NCI-H2029 (cell line): ENCODE measurements at places on chromosomes 3 and 15.

DNA sequence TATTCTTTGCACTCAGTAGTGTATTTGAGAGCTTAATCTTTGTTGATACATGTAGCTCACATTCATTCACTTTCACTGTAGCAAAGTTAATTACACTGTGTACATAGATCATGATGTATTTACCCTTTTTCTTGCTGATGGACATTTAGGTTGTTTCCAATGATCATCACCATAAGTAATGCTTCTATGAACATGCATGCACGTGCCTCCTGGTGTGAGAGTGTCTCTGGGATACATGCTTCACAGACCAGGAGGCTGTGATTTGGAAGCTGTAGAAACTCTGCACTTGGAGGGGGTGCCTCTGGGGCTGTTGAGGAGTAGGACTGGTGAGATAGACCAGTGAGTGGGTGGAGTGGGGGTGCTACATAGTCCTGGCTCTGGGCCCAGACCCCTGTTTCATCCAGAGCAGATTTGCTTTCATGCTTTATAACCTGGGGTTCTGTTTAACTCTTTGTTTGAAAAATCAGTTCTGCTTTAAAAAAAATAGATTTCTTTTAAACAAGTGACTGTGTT, 18.2 kb upstream of the SMAD3 start:
- DNase-seq = no peak

DNA sequence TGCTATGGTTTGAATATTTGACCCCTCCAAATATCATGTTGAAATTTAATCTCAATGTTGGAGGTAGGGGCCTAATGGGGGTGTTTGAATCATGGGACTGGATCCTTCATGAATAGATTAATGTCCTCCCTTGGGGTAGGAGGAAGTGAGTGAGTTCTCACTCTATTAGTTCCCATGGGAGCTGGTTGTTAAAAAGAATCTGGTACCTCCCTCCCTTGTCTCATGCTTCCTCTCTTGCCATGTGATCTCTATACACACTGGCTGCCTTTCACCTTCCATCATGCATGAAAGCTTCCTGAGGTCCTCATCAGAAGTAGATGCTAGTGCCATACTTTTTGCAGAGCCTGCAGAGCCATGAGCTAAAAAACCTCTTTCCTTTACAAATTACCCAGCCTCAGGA, 177.7 kb upstream of the MCTP2 start:
- no peak for DNase-seq

GRCh38 chr15:69597061-69597592, 144.5 kb downstream of the RPLP1 start:
- DNase-seq = no peak

- DNase-seq = no peak
Observed at GRCh38 chr3:147937341-147937740, 528.2 kb downstream of the ZIC1 start.

DNA sequence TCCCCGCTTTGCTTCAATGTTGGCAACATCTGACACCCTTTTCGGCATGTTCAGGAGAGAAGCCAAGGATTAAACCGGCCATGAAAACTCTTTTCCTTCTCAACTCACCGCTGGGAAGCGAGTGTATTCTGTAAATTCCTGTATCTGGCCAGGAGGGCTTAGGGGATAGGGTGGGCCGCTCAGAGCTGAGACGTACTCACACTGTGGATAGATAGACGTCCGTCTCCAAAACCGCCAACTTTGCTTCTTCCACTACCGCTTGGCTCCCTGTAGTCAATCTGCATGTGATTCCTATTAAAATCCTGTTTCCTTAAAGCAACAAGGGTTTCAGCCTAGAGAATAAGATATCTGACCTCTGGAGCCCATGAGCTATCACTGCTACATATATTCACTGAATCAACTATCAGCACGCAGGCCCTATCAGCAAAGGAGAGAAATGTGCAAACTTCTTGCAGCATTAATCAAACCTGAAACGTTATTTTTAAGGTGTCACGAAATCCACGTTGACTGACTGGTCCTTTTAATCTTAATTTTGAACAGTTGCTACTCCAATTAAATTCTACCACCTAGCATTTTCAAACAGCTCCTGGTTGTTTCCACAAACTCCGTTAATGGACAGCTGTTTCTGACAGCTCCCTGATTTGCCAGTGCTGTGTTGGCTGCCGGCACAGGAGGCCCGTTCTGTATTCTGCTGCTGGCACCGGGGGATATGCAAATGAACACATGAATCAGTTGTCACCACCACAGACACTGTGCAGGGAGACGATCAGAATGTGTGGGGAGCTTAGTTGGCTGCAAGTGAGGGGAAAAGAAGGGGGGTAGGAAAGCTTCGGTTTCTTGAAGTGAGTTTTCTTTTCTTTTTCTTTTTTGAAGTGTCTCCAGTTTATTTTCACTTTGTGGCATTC, 438.9 kb upstream of the ARRDC4 start:
- DNase-seq = no peak

GRCh38 chr15:40046721-40047414, 7.9 kb upstream of the SRP14 start:
- no peak for DNase-seq

DNA sequence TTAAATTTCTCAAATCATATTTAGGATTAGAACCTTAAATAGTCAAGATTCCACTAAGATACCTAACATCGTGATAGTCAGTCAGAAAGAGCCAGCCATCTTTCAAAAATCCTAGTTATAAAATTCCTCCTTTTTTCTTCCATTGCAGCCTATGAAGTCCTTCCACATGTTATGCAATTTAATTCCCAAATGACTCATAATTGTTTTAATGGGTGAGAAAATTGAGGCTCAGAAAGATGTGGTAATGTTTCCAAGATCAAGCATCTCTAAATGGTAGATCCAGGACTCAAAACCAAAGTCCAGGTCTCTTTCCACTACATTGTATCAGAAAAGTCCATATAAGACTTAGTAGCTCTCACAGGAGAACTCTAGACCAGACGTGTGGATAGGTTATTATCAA, 9.5 kb downstream of the CFAP44 start:
- no peak for DNase-seq

DNA sequence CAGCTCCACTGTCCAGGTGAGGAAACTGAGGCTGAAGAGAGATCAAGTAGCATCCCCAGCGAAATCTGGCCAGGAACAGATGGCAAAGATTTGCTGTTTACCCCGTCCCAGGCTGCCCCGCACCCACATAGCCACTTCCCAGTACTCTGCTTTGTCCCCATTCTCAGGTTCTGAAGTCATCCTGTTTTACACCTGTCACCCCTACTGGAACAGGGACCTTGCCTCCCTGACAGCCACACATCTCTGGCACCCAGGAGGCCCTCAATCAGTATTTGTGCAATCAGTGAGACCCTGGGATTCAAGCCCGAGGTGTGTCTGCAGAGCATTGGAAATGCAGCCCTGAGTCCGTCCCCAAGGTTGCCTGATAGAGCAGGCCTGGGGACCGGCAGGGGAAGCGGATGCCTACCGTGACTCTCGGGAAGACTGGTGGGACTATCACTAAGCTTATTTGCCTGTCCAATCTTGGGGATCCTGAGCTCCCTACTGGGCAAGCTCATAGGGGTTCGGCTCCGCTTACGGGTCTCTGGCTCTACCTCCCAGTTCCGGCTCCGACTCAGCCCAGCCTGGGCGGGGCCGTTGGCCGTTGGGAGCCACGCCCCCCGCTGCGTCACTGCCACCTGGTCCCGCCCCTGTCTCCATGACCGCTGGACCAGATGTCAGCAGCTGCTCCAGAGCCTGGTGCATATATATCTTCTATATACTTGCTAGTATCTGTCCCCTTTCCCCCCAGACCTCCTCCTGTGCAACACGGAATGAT, 17.5 kb upstream of the FANCD2 start:
- peak; percentile 76 for DNase-seq

GRCh38 chr15:19987389-19988048, 554.1 kb downstream of the GOLGA6L6 start:
- DNase-seq = no peak

- DNase-seq = no peak
Observed at GRCh38 chr3:152828075-152828840, 6.7 kb upstream of the P2RY1 start.

DNA sequence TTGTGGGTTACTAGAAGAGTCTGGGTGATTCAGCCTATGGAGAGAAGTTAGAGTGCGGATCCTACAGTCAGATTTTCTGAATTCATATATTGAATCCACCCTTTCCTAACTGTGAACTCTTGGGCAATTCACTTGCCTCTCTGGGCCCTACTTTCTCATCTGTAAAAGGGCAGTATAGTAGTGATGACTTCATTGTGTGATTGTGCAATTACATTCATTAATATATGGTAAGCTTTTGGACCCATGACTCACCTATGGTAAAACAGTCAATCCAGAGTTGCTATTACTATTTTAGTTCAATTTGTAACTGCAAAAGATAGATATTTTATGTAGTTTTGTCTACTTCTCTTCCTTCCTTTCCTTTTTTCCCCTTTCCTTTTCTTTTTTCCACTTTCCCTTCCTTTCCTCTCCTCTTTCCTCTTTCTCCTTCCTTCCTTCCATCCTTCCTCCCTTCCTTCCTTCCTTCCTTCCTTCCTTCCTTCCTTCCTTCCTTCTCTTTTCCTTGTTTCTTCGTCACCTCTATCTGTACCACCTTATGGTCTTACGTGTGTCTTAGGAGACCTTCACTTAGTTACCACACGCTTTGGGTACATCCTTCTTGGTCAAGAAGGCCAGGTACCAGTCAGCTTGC, 37.0 kb downstream of the GMNC start:
- no peak for DNase-seq

DNA sequence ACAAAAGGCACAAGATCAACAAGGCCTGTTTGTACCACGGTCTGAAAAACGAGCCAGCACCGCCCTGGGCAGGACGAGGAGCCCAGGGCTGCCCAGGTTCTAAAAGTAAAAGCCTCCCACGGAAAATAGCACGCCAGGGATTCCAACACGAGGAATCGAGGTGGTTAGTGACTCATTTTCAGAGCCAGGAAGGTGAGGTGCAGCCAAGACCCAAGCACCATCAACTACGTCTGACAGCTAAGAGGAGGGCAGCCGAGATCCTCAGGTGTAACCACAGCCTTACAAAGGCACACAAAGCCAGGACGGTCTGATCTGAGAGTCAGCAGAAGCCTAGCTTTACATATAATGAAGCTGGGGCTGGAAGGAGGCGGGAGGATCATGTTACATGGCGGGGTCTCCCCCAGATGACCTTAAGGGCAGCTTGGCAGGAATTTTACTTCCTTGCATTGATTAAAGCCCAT, 52.5 kb downstream of the ATP10A start:
- DNase-seq = no peak

- DNase-seq = no peak
Observed at GRCh38 chr3:129428007-129428375, 445 bp downstream of the EFCAB12 start.

DNA sequence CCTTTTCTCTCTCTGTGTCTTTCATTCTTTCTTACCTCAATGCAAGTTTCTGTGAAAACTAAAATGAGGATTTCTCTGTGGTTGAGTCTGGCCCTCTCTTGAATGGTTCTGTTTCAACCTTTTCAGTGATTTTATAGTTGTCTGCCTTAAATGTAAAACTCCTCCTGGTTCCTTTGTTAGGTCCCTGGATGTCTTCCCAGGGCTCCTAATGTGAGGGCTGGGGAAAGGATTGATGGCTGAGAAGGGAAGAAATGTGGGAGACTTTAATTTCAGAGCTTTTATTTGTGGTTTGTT, 90.6 kb upstream of the GRM7 start:
- no peak for DNase-seq

DNA sequence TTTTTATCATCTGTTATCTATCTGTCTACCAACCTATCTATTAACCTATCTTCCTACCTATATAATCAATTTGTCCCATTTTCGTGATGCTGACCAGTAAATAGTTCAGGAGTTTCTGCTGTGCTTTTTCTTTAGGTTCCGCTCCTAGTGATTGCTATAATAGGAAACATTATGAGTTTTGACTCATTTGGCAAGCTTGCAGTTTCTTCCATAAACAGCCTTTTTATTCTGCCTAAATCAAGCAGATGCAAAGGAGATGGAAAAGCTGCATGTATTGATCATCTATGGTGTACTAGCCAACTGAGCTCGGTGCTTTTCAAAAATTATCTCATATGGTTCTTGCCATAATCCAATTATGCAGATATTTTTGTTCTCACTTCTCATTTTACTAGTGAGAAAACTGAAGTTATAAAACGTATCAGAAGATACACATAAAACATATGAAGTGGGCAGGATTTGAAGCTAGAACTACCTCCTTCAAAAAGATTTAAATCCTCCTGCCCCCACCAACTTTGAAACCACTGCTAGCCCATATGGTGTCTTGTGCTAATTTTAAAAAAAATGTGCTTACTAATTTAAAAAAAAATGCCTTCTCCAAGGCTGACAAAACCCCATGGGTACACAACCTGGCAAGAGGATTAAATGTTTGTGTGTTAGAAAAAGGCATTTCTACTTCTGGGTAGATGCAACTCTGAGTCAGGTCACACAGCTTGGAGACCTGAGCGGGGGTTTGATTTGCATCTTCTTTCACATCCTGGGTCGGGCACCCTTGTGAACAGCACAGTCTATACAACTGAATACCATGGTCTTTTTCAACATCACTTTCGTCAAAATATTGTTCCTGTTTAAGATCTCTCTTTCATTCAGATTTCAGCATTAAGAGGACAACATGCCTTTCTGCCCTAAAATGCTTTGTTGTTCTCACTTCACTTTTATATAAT, 267.0 kb downstream of the CHL1 start:
- no peak for DNase-seq

DNA sequence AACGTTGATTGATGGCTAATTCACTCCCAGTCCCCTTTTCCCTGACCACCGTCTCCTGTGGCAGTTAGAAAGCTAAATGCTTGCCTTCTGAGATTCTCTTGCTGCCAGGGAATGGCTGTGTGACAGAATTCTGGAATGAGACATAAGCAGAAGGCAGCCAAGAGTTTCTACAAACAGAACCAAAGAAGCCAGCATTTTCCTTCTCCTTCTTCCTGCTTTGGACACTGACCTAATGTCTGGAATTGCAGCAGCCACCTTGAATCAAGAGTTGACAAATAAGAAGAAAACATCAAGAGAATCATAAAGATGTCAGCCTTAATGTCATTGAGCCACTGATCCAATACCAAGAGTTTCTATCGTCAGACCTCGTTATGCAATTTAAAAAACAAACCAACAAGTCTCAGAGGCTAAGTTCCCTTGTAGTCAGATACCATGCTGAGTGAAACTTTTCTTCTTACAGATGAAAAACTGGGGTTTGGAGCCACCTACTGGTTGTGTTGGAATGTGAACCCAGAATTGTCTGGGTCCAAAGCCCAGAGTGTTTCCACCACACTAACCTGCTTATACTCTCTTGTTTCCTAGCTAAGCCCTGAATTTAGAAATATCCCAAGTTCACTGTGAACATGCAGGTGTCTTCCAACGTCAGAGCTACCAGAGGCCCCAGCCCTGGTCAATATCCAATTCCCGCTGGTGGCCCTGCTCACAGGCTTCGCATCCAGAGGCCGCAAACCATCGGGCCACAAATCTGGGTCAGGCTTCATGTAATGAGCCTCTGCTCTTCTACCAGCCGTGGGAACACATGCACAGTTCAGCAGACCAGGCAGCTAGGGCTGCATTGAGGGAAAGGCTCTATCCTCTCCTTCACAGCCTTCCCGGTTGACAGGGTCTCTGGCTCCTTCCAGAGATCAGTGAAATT, 42.5 kb downstream of the MCF2L2 start:
- no peak for DNase-seq

GRCh38 chr3:105953831-105954230, 85.0 kb upstream of the CBLB start:
- no peak for DNase-seq

GRCh38 chr3:66010739-66011655, 27.7 kb downstream of the MAGI1 start:
- DNase-seq = peak; percentile 36
